ENCODE measurements at places on chromosomes 5 and 9.

DNA sequence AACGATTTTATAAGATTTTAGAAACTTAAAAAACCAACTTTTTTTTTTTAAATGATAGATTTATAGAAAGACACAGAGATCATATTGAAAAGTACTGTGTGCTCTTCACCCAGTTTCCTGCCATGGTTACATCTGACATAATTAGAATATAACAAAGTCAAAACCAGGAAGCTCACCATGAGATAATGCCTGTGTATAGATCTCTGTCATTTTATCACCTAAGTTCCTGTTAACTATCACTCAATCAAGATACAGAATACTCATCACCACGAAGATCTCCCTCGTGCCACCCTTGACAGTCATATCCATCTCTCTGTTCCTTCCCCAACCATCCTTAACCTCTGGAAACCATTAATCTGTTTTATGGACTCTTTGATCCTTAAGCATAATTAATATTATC is 39.1 kb downstream of the POC5 start:
- DNase-seq: no peak

GRCh38 chr5:147408980-147409379 is 100.9 kb downstream of the DPYSL3 start:
- DNase-seq: no peak

- peak; percentile 30 for DNase-seq
These were observed 82.9 kb downstream of the PTCD2 start for GRCh38 chr5:72402959-72403628.

GRCh38 chr5:112070022-112070421 is 313.0 kb upstream of the NREP start:
- DNase-seq: no peak

GRCh38 chr5:55176176-55176818 is 3.3 kb upstream of the CDC20B start:
- DNase-seq: peak; percentile 25

DNA sequence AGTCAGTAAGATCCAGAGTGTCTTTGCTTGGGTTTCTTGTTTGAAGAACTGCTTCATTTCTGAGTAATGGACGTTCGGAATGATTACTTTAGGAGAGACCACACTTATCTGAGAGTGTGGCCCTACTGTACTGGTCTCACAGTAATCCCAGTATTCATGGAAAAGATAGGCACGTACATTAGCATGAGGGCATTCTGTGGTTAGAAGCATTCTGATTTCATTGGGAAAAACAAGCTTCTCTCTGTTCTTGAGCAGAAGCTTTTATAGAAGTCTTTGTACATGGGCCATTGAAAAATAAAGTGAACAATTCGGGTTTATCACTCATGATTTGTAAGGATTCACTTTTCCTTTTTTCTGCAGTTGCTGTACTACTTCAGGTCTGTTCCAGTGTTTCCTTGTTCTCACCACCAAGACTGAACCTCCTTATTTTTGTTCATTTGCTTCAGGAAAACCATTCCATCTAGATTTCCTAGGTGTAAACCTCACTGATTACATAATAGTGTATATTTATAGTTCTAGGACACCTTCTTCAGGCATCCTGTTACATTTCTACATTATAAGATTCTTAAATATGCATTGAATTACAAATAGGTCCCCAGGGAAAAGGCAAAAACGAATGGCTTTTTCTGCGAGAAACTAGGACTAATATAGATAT is 10.1 kb downstream of the TGFBR1 start:
- no peak for DNase-seq

DNA sequence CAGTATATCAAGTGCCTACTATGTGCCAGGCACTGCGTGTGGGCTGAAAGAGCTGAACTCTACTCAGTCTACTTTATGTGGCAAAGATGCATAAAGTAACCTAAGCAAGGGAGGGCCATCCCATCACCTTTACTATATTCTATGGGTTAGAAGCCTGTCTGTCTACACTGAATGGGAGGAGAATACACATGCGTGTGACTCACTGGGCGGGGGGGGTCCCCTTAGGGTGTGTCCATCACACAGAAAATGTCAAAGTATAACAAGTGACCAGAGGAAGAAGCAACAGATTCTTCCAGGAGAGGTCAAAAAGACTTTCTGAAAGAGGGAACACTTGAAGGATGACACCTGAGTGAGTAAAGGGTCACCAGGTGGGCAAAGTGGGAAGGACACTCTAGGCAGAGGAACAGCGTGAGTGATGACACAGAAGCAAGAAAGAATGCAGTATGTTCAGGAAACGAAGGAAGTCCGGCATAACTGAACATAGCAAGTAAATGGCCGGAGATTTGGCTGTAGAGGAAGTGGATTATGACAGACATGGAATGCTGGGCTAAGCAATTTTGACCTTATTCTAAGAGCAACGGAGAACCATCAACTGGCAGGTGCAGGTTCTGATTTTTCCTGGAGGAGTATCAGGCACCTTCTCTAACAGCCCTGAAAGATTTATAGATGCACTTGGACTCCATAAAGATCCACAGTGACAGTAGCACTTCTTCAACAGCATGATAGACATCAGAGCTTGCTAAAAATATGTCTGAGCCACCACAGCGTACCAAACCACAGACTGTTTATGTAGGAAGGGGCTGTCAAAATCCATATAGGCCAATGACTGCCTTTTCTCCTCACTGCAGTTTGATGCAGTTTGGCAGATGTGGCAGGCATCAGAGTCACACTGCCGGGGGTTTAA is 8.0 kb upstream of the WHRN start:
- DNase-seq: peak; percentile 12

DNA sequence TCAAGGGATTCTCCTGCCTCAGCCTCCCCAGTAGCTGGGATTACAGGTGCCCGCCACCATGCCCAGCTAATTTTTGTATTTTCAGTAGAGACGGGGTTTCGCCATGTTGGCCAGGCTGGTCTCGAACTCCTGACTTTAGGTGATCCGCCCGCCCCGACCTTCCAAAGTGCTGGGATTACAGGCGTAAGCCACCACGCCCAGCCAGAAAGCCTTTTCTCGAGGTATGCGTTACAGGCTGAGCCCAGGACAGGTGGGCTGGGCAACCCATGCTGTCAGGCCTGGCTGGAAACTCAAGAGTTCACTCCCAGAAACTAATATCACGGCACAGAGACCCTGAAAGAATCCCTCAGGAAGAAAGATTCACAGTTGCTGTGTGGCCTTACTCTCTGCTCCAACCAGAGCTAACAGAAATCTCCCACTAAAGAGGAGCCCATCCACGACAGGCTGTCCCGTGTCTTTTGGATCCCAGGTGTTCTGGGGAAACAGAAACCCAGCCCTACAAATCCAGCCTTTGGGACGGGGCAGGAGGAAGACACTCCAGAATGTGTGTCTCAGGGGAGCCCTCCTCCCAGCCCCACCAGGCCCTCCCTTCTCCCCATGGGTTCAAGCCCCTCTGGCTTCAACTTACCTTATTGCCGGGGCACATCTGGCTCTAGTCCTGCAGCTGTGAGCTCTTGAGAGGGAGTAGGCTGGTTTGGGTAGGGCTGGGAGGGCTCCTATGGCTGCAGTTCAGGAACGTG is 400 bp downstream of the TIFAB start:
- no peak for DNase-seq

DNA sequence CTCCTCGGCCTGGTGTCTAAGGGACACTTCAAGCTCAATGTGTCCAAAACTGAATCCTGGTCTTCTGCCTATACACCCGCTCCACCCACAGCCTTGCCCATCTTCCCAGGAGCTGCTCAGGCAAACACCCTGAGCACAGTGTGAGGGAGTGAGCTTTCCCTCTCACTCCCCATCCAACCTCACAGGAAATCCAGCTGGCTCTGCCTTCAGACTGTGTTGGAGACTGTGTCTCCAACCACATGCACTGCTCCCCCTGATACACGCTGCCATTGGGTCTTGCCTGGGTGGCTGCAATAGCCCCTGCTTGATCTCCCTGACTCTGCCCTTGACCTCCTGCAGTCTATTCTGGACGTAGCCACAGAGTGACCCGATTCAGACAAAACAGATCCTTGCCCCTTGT is 319.5 kb upstream of the MSX2 start:
- no peak for DNase-seq

GRCh38 chr9:135039266-135039870 is 48.1 kb upstream of the OLFM1 start:
- DNase-seq: no peak

All from inflammatory macrophage treated with lipopolysaccharide for 1 hour (primary cell).